ENCODE measurements at places on chromosomes 16 and 17. TPM values are rescaled to one million over a fixed set of nuclear protein-coding genes. Genes with fewer than 3 reads are reported as not detected.

ZNF652 gene
- 29.8 TPM for polyA plus RNA-seq

CA7 gene
- polyA plus RNA-seq: 0.61 TPM

RUNDC3A gene
- polyA plus RNA-seq: 1.7 TPM

RPRML gene
- not detected for polyA plus RNA-seq

TELO2 gene
- 42.3 TPM for polyA plus RNA-seq

TBC1D3G gene
- not detected for polyA plus RNA-seq

SPAG5 gene
- polyA plus RNA-seq: 61.9 TPM

CDK5R1 gene
- 5.0 TPM for polyA plus RNA-seq

GINS2 gene
- 20.2 TPM for polyA plus RNA-seq

SLC6A4 gene
- 0.90 TPM for polyA plus RNA-seq

SAP30BP gene
- polyA plus RNA-seq: 92.2 TPM

TNFSF12 gene
- polyA plus RNA-seq: 30.1 TPM

Data from renal pelvis (tissue), 12 donors.